ENCODE measurements at places on chromosomes 7 and 10. TPM values are rescaled to one million over a fixed set of nuclear protein-coding genes. Genes with fewer than 3 reads are reported as not detected.

Gene HECW1
- total RNA-seq: 0.32 TPM

Gene PPP1R17
- not detected for total RNA-seq

Gene GSTO1
- 338 TPM for total RNA-seq

Gene ASB15
- total RNA-seq: not detected

Gene MOGAT3
- not detected for total RNA-seq

Gene RARRES2
- 377 TPM for total RNA-seq

Gene ASB10
- not detected for total RNA-seq

Measured in epithelial cell of alveolus of lung (primary cell).